Activated CD4-positive, alpha-beta T cell treated with anti-CD3 and anti-CD28 coated beads, Interleukin-10, Interleukin-2, amounts not matched to agents 100 ng/mL and 50 ng/mL, durations not matched to agents 16 hours and 8 hours (primary cell): ENCODE measurements at places on chromosomes 1 and 21.

- DNase-seq, result peak; percentile 21
Measured at GRCh38 chr1:93661829-93662474, 19.7 kb downstream of the BCAR3 start.

DNA sequence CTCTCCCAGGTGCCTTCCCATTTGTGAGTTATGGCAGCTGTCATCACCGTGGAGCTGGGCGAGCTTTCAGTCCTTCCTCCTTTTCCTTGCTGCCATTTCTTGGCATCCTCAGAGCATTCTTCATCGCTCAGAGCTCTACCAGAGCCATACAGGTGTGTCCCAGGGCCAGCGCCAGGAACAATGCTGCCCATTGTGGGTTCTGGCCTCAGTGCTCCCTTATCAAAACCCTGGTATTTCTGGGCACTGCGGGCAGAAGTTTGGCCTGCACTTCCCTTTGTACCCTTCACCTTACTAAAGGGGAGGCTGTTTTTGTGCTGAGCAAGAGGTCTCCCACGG is 28.5 kb downstream of the RASSF5 start:
- DNase-seq, result no peak

GRCh38 chr1:4393191-4393590 is 261.2 kb upstream of the AJAP1 start:
- DNase-seq, result no peak

GRCh38 chr1:228259951-228260350 is 52.1 kb downstream of the OBSCN start:
- no peak for DNase-seq

- DNase-seq, result no peak
Measured at GRCh38 chr1:22752339-22752738, 41.7 kb downstream of the EPHB2 start.

GRCh38 chr1:40553017-40553416 is 21.6 kb downstream of the ZNF684 start:
- no peak for DNase-seq

DNA sequence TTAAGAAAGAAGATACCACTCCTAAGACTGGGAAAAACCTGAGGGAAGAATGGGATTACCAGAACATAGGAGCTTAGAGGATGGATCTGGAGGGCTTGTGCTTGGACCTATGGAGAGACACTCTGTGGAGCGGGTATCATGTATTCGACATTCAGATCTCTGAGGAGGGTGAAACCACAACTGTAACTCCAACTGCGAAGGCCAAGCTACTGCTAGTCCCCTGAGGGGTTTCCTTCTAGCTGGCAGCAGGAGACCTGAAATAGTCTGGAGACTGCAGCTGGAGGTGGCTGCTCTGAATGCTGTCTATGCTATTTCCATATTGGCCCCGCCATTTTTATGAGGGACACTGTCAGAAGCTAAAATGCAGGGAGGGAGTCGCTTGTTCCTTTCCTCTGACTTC is 462.3 kb downstream of the PTPRC start:
- no peak for DNase-seq
